ENCODE measurements at places on chromosomes 2 and 18. TPM values are rescaled to one million over a fixed set of nuclear protein-coding genes. Genes with fewer than 3 reads are reported as not detected.

The CPLX4 gene
- 0.22 TPM for total RNA-seq

The PAX8 gene
- total RNA-seq, result 3.7 TPM

The CPSF3 gene
- 39.2 TPM for total RNA-seq

The TGFA gene
- total RNA-seq, result 7.8 TPM

The KIAA2012 gene
- total RNA-seq, result 5.7 TPM

The CSRNP3 gene
- 82.9 TPM for total RNA-seq

The DNAH6 gene
- total RNA-seq, result 7.8 TPM

The CABLES1 gene
- 11.9 TPM for total RNA-seq

The SF3B6 gene
- 104 TPM for total RNA-seq

The COL6A3 gene
- total RNA-seq, result 245 TPM

The CPS1 gene
- 8.3 TPM for total RNA-seq

The SERPINB12 gene
- total RNA-seq, result not detected

The LONRF2 gene
- total RNA-seq, result 17.0 TPM

The CIB4 gene
- total RNA-seq, result 0.50 TPM

The DUSP2 gene
- total RNA-seq, result 5.2 TPM

The CTAGE1 gene
- not detected for total RNA-seq

The MRPS5 gene
- total RNA-seq, result 60.7 TPM

The CRYGD gene
- 1.2 TPM for total RNA-seq
